ENCODE measurements at places on chromosomes 11 and 22.

- DNase-seq = peak; percentile 75
These were observed 16.6 kb downstream of the IL10RA start for GRCh38 chr11:118002541-118003423.

DNA sequence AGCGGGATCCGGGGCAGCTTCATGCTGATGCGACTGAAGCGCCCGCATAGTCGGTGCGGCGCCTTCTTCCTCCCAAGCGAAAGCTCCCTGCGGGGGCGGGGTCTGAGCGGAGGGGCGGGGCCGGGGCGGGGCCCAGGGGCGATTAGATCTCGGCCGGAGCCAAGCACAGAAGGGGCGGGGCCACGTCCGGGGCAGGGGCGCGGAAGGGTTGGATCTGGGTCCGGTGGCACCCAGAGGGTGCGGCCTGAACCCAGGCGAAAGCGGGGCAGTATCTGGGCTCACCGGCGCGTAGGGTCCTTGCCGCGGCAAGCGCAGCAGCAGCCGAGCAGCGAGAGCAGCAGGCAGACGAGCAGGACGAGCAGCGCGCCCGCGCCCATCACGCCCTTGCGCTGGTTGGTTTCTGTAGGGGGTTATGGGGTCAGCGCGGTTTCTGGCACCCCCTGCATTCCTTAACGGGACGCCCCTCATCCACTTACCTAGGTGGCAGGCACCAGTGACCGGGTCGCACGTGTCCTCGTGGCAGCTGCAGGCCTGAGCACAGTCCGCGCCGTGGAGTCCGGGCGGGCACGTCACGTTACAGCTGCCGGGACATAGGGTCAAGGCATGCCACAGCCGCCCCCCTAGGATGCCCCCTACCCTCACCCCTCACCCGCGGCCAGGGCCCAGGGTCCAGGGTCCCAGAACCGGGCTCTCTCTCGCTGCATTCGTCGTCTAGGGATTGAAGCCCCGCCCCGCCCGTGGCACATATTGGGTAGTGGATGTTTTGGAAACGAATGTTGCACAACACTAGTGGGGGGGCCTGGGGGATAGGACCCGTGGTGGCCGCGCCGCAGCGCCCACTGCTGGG lies 8.1 kb downstream of the SCARF2 start:
- peak; percentile 78 for DNase-seq

DNA sequence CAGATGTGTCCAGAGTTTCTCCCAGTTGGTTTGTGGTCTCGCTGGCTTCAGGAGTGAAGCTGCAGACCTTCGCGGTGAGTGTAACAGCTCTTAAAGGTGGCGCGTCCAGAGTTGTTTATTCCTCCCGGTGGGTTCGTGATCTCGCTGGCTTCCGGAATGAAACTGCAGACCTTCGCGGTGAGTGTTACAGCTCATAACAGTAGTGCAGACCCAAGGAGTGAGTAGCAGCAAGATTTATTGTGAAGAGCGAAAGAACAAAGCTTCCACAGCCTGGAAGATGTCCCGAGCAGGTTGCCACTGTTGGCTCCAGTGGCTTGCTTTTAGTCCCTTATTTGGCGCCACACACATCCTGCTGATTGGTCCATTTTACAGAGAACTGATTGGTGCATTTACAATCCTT lies 1.8 kb upstream of the PGA3 start:
- DNase-seq = no peak

DNA sequence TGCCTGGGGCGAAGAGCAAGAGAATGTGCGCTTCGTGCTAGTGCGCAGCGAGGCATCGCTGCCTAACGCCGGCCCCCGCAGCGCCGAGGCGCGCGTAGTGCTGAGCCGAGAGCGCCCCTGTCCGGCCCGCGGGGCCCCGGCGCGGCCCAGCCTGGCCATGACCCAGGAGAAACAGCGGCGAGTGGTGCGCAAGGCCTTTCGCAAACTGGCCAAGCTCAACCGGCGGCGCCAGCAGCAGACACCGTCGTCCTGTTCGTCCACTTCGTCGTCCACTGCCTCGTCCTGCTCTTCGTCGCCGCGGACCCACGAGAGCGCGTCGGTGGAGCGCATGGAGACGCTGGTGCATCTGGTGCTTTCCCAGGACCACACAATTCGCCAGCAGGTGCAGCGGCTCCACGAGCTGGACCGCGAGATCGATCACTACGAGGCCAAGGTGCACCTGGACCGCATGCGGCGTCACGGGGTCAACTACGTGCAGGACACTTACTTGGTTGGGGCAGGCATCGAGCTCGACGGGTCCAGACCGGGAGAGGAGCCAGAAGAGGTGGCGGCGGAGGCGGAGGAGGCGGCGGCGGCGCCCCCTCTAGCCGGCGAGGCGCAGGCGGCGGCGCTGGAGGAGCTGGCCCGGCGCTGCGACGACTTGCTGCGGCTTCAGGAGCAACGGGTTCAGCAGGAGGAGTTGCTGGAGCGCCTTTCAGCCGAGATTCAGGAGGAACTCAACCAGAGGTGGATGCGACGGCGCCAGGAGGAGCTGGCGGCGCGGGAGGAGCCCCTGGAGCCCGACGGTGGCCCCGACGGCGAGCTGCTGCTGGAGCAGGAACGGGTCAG lies 1.0 kb downstream of the RASSF10 start:
- DNase-seq = no peak

- no peak for DNase-seq
These were observed 48.9 kb downstream of the DHCR7 start for GRCh38 chr11:71399341-71399740.

- DNase-seq = no peak
These were observed 35.4 kb downstream of the RAB38 start for GRCh38 chr11:88139865-88140264.

DNA sequence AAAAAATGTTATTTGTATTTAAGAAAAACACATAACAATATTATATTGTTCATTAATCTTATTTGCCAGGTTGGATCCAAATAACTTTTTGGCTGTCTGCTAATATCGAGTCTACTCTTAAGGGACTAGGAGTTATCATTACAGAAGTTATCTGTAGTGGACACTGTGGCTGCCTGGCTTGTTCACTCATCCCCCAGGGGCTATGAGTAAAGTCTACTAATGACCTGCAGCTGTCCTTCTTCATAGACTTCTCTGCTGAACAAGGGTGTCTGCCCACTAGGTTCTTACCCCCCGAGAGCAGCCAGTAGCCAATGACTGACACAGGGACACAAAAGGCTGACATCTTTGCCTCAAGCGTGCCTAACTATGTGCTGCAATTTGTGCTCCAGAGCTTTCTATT lies 69.7 kb downstream of the APIP start:
- no peak for DNase-seq
